NCI-H1417 treated with DMSO at 0.1 percent for 48 hours (cell line): ENCODE measurements at places on chromosomes 7 and 10.

- DNase-seq = no peak
Measured at GRCh38 chr7:15554081-15554480, 7.7 kb downstream of the AGMO start.

GRCh38 chr7:131859147-131859821 is 302.9 kb upstream of the PODXL start:
- DNase-seq = no peak

DNA sequence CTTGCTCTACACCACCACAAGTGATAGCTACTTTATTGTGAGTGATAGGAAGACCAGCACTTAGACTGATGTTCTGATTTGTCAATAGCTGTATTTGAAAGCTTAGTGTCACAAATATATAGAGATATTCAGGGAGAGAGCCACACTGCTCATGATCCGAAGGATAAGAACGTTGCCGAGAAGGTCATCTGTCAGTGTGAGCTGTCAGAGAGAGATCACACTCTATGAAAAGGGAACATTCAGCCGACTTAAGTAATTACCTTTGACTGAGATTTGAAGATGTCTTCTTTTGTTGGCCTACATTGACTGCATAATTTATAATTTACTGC is 322.6 kb downstream of the TFEC start:
- no peak for DNase-seq

GRCh38 chr7:31764462-31764861 is 77.4 kb downstream of the PPP1R17 start:
- DNase-seq = no peak

- DNase-seq = no peak
Measured at GRCh38 chr10:131048606-131049005, 262.9 kb downstream of the TCERG1L start.

DNA sequence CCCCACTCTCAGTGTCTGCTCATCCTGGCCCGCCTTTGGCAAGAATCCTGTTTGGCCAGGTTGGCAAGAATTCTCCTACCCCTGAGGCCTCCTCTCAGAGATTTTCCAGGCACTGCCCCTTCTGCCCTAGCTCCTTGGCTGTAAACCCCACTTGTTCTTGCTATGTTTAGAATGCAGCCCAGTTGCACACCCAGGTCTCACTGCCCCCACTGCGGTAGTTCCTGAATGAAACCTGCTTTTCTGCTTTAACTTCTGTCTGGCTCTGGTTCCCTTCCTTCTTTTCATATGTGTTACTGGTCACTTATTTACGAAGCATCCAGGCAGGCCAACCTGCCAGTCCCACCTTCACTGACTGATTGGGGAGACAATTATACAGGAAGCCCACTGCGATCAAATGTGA is 576.9 kb downstream of the GLRX3 start:
- DNase-seq = no peak

GRCh38 chr7:157690833-157691585 is 354.2 kb downstream of the DNAJB6 start:
- DNase-seq = peak; percentile 79

DNA sequence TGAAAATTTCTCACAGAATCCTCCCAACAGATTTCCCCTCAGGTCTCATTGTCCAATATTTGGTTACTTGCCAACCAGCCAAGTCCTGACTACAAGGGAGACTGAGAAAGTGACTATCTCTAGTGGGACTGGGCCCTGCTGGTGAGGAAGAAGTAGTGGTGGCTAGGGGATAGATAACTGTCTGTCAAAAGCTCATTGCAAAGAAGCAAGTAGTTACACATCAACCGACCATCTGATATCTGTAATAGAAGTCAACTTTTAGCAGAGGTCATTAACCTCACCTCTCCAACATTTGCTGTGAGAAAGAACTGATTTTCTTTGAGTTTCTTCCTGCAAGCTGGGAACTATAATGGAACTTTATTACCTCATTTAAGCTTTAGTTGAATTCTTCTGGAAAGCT is 15.2 kb downstream of the STAMBPL1 start:
- DNase-seq = no peak

- DNase-seq = peak; percentile 10
Measured at GRCh38 chr7:113015034-113015645, 71.5 kb downstream of the GPR85 start.

DNA sequence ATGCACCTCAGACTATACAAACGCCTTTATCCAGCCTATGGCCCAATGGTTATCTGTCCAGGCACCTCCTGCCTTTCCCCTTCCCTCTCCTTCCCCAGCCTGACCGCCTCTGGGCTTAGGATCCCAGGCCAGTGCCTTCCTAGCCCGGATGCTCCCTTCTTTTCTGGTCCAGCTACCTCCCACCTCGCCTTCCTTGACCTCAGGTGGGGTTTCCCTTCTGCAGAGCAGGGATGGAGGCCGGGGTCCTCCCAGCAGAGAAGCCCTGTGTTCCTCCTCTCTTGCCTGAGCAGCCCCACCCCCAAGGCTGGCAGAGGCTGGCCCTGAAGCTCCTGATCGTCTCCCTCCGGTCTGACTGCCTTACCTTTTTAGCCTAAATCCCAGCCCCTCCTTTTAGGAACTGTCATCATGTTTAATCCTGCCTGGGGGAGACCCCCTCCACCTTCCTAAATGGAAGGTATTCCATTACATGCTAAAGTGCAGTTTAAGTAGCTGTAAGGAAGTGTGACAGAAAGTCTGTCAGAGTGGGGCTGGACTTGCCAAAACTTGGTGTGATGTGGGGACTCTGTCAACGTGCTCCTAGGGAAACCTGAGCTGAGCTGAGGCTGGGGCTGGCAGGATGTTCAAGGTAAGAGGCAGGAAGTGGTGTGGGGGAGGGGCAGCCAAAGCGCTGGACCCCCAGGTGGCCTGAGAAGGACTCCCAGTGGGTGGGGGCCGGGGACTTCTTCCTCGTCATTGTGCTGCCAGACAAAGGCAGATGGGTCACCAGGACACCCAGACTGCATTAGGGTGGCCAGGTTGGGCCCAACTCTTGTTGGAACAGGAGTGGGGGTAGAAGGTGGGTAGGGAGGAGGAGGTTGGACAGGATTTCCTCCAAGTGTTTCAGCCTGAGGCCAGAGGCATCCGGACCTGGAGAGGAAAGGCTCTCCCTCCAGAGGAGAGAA is 39.5 kb downstream of the LBX1 start:
- no peak for DNase-seq

DNA sequence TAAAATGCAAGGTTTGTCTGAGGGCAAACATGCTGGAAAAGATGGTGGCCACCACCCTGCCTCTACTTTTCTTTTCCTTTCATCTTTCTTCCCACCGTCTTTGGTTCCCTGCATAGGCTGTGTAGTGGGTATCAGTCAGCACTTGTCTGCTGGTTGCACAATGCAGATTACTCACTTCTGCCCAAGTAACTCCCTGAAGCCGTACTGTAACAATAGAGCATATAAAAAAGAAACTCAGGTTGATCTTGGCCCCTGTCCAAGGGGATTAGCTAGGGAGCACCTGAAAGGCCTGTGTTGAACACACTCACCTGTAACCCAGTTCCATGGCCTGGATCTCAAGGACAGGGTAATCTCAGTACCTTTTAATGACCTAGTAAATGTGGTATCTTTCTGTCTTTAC is 533.0 kb upstream of the GALNT17 start:
- DNase-seq = no peak

- no peak for DNase-seq
Measured at GRCh38 chr10:68052463-68052862, 22.6 kb downstream of the HERC4 start.

GRCh38 chr7:4212376-4212775 is 469.7 kb upstream of the FOXK1 start:
- no peak for DNase-seq

DNA sequence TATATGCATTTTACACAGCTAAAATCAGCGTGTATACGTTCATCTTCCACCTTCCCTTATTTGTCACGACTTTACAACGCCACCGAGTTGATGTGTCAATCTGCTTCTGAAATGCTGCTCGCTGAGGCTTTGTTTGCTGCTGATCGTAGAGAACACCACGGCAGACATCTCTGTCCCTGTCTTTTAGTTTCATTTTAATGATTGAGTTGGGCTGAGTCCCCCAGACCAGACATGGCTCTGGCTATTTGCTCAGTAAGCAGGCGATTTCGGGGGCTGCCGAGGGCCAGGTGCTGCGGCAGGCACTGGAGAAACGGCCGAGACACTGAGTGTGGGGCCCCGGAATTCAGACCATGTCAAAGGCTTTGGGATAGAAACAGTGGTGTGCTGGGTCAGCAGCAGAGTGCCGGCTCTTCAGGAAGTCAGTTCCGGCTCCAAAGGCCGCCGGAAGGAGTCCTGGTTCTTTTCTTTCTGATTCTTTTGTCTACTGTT is 5.0 kb downstream of the LRRC27 start:
- DNase-seq = no peak

- no peak for DNase-seq
Measured at GRCh38 chr10:6917125-6917524, 337.0 kb upstream of the PRKCQ start.

GRCh38 chr7:27423290-27423689 is 180.7 kb downstream of the EVX1 start:
- no peak for DNase-seq

DNA sequence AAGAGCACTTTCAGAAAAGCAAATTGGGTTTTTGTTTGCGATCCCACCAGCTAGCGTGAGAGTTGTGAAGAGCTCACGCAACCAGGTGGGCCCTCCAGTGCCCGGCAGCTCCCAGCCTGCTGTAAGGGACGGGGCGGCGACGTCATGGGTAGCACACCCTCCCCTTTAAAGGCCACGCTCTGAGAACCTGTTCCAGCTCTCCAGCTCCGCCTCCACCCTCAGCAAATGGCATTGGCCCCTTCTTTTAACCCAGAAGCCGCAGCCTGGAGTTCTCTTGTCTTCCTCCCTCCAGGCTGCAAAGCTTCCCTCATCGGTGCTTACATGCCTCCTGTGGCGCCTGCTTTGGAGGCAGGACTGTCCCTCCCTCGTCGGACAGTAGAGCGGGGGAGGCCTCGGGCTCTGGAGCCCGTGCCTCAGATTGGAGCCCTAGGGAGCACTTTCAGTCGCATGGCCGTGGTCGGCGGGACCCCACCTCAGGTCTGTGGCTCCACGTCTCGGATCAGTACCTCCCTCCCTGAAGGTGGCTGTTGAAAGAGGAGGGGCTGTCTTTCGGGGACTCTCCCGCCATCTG is 32.9 kb downstream of the WIPI2 start:
- DNase-seq = no peak

DNA sequence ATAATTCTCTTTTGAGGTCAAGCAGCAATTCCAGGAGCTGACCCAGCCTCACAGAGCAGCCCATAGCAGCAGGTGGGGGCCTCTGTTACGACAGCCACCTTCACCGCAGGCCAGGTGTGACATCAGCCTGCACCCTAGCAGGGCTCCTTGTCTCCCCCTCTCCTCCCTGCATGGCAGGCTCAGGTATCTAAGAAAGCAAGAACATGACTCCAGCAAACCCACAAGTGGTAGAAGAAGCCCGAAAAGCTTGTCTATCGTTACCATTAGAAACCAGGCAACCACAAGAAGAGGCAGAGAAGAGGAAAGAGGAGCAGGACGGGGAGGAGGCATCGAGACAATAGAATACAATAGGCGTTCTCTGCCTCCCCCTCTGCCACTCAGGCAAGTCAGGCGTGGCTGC is 104.0 kb upstream of the PRR15 start:
- no peak for DNase-seq

DNA sequence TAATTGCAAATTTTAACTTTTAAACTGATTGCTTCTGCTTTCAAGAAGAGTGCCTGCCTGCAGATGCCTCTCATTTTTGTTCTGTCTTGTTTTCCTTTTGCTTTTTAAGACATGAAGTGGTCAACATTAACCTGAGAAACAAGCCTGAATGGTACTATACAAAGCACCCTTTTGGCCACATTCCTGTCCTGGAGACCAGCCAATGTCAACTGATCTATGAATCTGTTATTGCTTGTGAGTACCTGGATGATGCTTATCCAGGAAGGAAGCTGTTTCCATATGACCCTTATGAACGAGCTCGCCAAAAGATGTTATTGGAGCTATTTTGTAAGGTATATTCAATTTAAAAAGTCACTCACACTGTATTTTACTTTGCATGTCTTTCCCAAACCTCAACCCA is 8.8 kb downstream of the GSTO2 start:
- DNase-seq = no peak

- no peak for DNase-seq
Measured at GRCh38 chr7:48803250-48803649, 121.1 kb upstream of the CDC14C start.

GRCh38 chr7:69510114-69510513 is 88.2 kb upstream of the AUTS2 start:
- DNase-seq = no peak

GRCh38 chr10:2883238-2883637 is 184.1 kb upstream of the PFKP start:
- no peak for DNase-seq

- no peak for DNase-seq
Measured at GRCh38 chr10:7853890-7854289, 35.6 kb downstream of the TAF3 start.

- no peak for DNase-seq
Measured at GRCh38 chr10:42988517-42989395, 88.1 kb upstream of the RET start.

DNA sequence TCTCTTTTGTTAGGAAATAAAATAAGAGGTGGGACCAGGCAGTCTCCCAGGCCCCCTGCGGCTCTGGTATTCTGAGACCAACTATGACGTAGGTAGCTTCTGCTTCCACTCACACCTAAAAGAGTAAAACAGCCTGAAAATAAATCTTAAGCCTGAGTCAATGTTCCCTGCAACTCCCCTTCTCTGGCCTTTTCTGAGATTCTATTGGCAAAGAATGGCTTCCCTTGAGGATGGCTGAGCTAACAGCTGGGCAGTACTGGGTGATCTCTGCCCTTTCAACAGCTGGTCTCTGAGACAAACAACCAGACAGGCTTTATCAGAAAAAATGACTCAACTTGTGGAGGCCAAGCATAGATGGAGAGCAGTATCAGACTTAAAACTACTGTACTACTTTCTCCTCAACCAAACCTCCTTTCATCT is 58.7 kb downstream of the CREB3L2 start:
- DNase-seq = no peak

DNA sequence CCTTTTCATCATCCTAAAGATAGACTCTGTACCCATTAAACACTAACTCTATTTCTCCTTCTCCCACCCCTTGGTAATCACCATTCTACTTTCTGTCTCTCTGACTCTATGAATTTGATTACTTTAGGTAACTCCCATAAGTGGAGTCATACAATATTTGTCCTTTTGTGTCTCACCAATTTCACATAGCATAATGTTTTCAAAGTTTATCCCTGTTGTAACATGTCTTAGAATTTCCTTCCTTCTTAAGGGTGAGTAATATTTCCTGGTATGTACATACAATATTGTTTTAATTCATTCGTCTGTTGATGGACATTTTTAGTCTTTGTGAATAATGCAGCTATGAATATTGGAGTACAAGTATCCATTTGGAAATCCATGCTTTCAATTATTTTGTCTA is 50.9 kb upstream of the CDCA7L start:
- no peak for DNase-seq
